ENCODE measurements at places on chromosomes 2 and 18.

GRCh38 chr2:44168681-44169154, at the start of gene PPM1B:
PPM1B (plus strand) TSS chr2:44168875; CDS start chr2:44201200, 32,325 bp downstream.
- DNase-seq = no peak

DNA sequence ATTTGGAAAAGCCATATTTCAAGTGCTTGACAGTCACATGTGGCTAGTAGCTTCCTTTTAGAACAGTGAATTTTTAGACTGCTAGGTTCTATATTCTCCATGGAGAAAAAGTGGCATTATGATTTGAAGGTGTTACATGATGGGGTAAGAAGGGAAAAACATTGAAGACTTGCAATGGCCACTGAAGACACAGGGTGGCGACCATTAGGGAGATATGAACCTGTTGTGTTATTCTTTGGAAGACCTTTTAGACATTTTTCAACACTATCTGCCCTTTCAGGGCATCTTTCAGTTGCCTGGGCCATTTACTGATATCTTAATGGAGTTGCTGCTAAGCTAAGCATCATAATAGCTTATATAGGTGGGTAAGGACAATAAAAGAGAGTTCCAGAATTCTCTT, 1387.2 kb downstream of the SUCLG1 start:
- DNase-seq = no peak

GRCh38 chr18:24000613-24001490, 13.7 kb upstream of the TTC39C start:
- no peak for DNase-seq

GRCh38 chr2:79901161-79901560, 388.3 kb downstream of the CTNNA2 start:
- DNase-seq = no peak

GRCh38 chr2:6370753-6371551, 494.8 kb downstream of the CMPK2 start:
- no peak for DNase-seq

DNA sequence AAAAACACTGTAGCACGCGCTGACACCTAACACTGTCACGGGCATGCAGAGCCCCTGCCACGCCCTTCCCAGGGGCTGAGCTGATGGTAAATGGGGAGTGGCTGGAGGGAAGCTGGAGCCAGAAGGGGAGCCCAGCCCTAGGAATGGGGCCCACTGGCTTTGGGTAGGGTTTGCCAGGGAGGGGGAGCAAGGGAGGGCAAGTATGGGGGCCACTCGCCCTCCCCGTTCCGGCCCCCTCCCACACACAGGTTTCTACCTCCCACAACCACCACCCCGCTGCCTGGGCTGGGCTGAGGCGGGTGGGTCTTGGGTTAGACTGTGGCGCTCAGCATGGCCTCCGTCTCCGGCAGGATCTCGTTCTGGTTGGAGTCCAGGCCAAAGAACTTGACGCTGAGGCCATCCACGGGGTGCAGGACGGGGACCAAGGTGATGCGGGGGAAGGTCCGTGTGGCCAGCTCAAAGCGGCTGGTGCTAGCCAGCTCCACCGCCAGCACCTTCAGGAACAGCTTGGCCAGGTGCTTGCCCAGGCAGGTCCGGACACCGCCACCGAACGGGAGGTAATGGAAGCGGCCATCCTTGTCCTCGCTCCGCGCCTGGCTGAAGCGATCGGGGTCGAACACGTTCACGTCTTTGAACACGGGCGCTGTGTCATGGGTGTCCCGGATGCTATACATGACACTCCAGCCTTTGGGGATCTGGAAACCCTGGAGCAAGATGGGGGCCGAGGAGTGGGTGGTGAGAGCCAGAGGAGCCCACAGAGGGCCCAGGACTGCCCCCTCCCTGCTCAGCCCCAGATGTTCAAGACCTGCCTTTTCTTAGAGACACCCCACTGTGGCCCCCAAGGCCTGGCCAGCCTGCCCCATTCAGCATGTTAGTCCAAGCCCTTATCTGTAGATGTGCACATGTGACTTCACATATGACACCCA, 15.5 kb downstream of the CYP26B1 start:
- no peak for DNase-seq

- no peak for DNase-seq
Measured at GRCh38 chr2:239343946-239344856, 56.6 kb downstream of the HDAC4 start.

DNA sequence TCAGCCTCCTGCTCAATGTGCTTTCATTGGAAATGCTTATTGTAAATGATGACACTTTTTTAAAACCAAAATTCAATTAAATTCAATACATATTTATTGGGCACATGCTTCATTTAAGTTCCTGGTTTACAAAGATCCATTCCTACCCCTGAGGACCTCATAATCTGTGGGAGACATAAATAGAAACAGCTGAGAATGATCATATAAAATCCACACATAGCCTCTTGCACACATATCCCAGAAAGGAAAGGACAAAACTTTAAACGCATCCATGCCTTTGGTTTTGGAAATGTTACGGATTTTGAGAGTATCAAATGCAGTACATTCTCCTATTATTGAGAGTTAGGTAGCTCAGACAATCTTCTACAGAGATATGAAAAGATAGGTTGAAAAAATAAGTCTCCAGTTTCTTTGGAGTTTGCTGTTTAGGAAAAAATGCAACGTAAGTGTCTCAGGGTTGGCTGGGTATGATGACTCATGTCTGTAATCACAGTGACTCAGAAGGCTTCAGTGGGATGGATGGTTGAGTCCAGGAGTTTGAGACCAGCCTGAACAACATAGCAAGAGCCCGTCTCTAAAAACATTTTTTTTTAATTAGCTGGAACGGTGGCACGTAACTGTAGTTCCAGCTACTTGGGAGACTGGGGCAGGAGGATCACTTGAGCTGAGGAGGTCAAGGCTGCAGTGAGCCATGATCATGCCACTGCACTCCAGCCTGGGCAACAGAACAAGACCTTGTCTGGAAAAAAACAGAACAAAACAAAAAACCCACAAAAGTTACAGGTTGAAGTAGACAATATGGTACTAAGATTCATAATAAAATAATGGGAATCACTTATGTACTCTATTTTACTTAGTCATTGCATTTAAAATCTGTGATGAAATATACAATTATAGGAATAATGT, 3.9 kb upstream of the PRELID3A start:
- DNase-seq = no peak

- DNase-seq = no peak
Measured at GRCh38 chr18:3055186-3055728, 42.3 kb upstream of the LPIN2 start.

DNA sequence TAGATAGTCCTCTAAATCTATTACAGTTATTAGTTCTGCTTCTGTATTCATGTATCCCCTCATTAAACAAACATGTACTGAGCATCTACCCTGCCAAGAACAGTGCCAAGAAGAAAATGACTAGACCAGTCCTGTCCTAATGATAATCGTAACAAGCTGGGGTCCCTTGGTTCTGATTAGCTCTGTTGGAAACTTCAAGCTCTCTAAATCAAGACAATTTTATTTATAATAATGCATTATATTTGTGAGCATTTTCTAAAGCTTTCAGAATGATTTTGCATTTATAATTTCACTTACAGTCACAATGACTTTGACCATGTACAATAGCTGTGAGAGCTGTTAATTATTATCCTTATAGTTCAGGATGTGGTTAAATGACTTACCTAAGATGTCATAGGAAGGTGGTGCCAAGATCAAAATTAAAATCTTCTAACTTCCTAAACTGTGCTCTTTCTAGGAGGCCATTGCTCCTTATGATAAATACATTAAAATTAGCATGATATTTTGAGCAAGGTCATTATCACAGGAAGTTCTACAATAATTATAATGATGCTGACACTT, 336.5 kb upstream of the SLC39A10 start:
- DNase-seq = no peak

GRCh38 chr18:8607776-8608742, 1.2 kb upstream of the RAB12 start:
- DNase-seq = no peak

- DNase-seq = no peak
Measured at GRCh38 chr2:165113414-165113813, 90.4 kb downstream of the SCN3A start.

Measured in H54 (cell line).